ENCODE measurements at places on chromosomes 13 and 19. TPM values are rescaled to one million over a fixed set of nuclear protein-coding genes. Genes with fewer than 3 reads are reported as not detected.

GRCh38 chr13:80571346-80572307 is 230.7 kb upstream of the SPRY2 start:
- DNase-seq = no peak

DNA sequence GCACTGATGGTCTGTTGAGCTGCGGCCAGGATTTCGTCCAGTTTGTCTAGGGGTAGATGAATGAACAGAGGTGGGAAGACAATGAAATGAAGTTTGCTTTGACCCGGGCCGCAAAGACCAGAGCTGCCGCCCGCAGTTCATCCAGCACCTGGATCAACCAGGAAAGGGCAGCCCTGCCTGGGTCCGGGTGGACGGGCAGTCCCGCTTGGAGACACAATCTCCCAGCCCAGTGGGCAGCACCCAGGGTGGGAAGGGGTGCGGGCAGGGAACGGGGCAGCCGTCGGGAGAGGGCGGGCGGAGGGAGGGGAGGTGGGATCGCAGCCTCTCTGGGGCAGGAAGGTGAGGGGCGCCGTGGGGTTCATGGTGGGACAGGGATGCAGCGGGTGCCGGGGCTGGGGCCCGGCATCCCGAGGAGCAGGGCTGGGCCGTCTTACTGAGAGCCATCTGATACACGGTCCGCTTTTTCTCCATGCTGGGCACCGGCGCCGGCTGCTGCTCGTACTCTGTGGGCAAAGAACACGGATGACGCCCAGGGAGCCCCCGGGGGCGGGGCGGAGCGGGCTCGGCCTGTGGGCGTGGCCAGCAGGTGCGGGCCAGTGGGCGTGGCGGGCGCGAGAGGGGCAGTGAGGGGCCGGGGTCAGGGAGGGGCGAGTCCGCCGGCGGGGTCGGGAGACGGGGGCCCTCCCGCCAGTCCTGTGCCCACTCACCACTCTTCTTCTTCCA is 33.1 kb downstream of the SHANK1 start:
- no peak for DNase-seq

DNA sequence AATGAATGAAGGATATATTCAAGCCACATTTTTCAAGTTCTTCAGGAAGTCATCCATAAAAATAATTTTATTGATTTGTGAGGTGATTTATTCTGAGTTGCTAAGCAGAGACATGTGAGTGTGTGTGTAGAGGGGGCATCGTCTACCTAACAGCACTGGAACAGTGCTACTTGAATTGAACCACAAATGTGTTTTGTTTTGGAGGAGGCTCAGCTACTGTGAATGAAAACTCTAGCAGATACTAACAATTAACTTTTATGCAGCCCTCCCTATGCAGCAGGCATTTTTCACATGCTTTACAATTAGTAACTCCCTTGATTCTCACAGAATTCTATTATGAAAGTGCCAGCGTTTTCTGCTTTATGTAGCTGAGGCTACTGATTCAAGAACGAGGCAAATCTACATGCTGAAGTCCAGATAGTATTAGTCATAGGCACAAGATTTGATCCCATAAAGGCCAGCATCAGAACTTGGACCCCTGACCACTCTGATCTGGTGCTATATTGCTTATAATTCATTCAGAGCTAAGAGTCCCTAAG is 103.7 kb downstream of the MYO16 start:
- no peak for DNase-seq

DNA sequence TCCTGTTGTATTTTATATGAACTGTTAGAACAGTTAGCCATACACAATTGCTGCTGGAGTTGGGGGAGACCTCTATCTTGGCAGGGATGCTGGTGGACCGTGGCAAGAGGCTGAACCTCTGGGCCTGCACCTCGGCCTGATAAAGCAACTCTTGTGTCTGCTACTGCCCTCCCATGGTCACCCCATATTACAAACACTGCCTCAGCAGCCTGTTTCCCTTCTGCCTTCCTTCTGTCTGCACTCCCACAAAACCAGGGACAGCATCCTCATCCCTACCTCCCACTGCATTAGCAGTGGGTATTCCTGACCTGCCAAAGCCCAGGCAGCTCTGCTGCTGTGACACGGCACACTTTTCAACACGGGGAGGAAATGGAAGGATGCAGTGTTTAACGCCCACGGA is 456.4 kb downstream of the FGF14 start:
- no peak for DNase-seq

GRCh38 chr19:16379521-16380313 is 55.1 kb downstream of the KLF2 start:
- DNase-seq = no peak

DNA sequence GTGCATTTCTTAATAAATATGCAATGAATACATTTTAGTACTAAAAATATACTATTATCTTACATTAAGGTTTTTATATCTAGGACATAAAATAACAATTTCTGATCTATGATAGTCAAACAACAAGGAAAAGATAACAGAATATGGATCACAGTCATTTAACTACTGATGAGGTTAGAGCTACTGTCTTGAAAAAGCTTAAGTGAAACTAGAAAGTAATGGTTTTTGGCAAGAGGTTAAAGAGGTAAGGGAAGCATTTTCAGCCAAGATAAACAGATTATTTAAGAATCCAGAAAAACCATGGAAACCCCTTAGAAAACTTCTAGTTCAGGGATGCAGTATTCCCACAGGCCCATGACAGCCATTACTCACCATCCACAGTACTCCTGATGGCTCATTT is 787.4 kb downstream of the DACH1 start:
- DNase-seq = no peak

- DNase-seq = no peak
Observed at GRCh38 chr13:110841846-110842245, 73.0 kb downstream of the ANKRD10 start.

DNA sequence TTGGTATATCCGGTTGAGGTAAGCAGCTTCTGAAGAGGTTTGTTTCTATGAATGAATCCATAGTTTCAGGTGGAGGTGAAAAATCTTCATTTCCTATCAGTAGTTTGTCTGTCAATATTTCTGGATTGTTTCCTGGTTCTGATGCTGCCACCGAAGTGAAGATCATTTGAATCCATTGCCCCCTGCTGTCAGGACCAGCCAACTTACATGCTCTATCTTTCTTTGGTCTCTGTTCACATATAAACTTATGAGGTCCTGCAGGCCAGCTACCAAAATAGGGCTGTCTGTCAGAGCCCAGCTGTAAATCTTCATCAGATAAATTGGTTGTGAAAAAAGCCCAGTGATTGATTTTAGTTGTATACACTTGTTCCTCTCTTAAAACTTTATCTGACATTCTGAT is 15.2 kb upstream of the N4BP2L1 start:
- peak; percentile 16 for DNase-seq

DNA sequence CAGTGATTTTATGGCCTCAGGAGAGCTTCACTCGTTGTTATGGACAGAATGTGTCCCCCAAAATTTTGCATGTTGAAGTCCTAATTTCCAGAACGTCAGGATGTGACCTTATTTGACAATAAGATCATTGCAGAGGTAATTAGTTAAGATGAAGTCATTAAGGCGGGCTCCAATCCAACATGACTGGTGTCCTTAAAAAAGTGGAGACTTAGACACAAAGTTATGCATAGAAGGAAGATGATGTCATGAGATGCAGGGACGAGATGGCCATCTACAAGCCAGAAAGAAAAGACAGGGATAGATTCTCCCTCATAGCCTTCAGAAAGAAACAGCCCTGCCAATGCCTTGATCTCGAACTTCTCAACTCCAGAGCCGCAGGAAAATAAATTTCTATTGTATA is 25.8 kb upstream of the SPATA13 start:
- DNase-seq = no peak

DNA sequence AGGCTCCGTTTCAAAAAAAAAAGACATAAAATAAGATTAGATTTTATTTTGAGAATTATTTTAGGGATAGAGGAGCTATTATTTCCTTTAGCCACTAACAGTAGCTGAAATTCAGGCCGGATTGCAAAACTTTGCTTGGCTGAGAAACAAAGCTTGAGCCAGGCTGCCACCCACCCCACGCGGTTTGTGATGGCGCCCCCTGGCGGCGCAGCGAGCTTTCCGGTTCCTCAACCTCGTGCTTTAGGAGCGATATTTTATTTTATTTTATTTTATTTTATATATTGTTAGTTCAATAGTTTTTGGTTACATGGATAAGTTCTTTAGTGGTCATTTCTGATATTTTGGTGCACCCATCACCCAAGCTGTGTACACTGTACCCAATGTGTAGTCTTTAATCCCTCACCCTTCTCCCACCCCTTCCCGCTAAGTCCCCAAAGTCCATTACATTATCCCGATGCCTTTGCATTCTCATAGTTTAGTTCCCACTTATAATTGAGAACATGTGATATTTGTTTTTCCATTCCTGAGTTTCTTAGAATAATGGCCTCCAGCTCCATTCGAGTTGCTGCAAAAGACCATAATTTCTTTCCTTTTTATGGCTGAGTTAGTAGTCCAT is 19.8 kb upstream of the CEACAM4 start:
- no peak for DNase-seq

Gene C19orf81
- 14.7 TPM for polyA plus RNA-seq

Gene ZNF534
- not detected for polyA plus RNA-seq

Gene ENOX1
- 4.0 TPM for polyA plus RNA-seq

Gene DNAAF3
- polyA plus RNA-seq = 3.8 TPM

Gene SEMA6B
- 0.50 TPM for polyA plus RNA-seq

Gene KRTDAP
- 0.97 TPM for polyA plus RNA-seq

Gene APOE
- 3,558 TPM for polyA plus RNA-seq

All from hepatocyte (in vitro differentiated cells).